Amniotic stem cell (primary cell): ENCODE measurements at places on chromosomes 3 and 15.

DNA sequence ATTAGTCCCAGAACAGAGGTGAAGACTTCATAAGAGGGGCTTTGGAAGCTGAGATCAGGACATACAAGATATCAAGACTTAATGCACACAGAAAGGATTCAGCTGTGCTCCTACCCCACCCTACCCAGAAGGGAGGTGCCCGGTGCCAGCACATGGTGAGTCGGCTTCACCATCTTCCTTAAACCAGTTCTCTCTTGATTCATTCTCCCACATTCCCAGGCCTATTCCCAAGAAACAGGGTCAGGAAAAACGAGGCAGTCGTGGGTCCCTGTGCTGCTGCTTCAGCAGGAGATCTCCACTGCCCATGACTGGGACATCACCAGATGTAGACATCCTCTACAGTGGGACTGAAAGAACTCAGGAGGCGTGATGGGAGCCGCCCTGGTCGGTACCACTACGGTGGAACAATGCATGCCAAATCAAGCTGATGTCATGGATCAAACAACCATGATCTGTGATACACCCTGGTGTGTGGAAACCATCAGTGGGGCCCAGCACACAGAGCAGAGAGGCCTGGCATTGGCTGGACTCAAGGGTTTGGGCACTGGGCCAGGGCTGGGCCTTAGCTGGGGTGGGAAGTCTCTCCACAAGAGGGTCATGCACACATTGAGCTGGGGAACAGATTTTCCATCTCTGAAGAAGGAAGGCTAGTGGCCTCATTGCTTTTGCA lies 41.9 kb downstream of the CCDC12 start:
- no peak for DNase-seq

DNA sequence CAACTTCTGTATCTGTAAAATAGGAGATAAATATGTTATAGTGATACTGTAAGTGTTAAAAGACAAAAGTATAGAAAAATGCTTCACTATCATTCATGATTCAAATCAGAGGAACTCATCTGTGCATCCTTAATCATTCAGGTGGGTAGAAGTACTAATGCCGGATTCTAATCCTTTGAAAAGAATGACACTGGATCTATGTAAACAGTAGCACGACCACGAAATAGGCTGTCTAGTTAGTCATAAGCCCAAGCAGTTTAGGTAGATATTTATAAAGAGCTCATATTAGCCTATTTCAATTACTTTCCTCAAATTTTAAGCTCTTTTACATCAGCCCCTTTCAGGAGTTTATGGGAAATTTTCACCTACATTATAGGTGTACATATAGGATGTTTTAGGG lies 437.9 kb downstream of the SOX2 start:
- DNase-seq = no peak

DNA sequence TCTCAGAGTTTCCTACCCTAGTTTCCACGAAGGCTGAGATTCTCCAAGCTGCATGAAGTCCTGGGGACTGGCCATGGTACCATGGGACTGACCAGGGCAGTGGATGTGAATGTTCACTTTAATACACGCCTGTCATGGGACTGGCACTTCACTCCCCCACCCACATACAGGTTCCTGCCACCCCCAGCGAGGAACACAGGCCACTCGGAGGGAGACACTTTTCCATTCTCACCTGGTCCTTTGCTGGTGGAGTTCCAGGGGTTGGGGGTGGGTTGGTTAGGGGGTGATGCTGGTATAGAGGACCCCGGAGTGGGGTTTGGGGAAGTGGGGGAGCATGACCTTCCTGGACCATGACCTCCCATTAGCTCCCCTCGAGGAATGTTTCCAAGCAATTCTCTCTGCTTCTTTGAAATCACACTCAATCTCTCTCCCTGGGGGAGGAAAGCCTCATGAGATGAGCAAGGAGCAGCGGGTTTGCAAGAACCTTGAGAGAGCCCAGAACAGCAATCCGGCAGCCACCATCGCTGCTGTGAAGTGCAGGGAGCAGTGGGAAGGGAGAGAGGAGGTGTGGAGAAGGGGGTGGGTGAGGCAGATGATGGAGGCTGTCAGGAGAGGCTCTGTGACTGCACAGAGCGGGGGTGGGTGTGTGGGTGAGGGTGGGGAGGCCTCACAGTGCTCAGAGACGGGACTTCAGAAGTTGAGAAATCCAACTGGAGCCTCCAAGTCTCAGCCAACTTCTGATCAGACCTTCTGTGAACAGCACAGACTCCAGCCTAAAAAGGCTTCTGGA lies 69.7 kb downstream of the ADCY5 start:
- DNase-seq = no peak

GRCh38 chr3:34078418-34078817 lies 280.0 kb downstream of the PDCD6IP start:
- DNase-seq = no peak

DNA sequence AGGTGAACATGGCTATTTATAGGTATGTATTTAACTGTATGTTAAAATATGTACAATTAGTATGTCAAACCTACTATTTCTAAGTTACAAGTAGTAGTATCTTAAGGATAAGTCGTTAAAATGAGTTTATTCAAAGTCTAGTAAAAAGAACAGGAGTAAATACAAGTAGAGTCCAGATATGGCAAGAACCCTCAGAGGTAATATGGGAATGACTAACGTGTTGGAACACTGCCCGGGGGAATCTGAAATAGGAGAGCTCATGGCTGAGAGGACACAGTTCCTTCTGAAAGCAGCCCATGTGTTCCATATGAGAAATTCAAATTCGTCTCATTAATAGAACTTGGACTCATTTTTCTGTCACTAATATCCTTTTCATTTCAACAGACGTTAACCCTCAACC lies 158.8 kb downstream of the CLSTN2 start:
- peak; percentile 46 for DNase-seq

DNA sequence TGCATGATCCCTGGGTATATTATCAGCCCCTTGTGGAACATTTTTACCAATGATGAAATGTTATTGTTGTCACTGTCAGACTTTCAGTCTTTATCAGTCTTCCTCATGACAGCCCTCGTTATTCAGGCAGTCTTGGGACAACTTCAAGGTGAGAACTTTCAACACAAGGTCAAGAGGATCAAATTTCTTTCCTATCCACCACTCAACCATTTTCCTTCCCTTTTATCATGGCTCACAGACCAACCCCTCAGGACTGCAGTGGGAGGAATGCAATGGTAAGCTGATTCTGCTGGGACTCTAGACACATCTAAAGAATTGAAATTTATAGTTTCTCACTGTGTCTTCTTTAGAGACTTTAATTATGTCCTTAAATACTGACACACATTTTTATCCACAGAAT lies 107.0 kb upstream of the LSAMP start:
- no peak for DNase-seq

GRCh38 chr15:63389902-63390670 lies 8.4 kb upstream of the CA12 start:
- no peak for DNase-seq

- DNase-seq = no peak
Observed at GRCh38 chr15:98865397-98866339, 141.9 kb downstream of the PGPEP1L start.

- DNase-seq = no peak
Observed at GRCh38 chr3:71575433-71575832, 8.1 kb downstream of the FOXP1 start.

DNA sequence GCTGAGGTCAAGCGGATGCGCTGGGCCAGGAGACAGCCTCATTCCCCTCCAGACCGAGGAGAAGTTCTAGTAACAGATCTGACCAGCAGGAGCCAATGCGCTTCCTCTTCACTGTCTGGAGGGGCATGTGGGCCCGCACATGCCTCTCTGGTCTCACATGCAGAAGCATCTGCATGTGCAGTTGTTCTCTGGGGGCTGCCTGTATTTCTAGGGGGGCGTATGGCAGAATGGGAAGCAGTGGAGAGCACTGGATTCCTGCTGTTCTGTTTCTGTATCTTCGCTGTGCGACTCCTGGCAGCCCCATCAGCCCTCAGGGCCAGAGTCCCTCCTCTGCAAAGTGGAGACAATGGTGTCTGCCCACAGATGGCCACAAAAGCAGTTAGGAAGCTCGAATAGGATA lies 170.4 kb upstream of the IQSEC1 start:
- no peak for DNase-seq

DNA sequence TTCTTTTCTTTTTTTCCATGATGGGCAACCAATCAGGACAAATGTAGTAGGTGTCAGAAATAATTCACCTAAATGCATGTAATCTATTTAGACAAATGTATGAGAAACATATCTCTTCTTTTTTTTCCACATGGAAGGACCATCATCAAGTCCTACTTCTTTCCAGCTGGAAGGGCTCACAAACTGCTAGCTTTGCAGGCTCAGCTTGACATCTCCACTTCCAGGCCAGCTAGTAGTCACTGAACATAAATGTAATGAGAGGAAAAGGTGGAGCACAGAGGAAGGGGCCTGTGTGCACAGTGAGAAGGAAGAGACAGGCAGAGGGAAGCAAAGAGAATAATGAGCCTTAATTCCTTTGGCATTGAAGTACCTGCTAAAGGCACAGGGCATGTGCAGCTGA lies 504.9 kb downstream of the MCTP2 start:
- no peak for DNase-seq

DNA sequence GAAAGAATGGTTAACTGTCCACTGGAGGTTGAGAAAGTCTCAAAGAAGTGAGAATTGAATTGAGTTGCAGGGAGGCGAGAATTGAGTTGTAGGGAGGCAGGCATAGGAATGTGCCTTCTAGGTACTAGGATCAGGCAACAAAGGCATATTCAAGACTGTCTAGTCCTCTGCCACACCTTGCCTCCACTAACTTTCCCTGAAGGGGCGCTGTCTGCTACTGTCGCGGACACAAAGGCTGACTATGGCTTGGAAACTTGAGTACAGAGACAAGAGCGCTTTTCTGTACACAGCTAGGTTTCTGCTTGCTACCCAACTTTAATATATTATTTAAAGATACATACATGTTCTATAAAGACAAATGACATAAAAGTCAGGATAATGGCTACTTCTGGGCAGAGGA lies 10.4 kb upstream of the FBXL22 start:
- DNase-seq = no peak

DNA sequence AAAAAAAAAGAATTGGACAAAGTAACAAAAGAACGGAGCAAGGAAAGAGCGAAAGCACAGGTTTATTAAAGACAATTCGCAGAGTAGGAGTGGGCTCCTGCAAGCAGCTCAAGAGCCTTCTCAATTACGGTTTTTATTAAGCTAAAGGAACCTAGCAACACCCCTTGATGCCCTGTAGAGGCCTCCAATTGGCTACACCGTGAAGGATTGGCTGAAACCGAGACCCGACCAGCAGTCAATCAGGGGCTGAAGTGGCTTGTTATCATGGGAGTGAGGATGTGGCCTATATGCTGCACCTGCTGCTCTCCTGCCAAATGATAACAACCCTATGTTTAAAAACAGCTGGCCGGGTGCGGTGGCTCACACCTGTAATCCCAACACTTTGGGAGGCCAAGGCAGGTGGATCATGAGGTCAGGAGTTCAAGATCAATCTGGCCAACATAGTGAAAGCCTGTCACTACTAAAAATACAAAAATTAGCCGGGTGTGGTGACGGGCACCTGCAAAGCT lies 20.4 kb upstream of the AP3B2 start:
- DNase-seq = no peak

DNA sequence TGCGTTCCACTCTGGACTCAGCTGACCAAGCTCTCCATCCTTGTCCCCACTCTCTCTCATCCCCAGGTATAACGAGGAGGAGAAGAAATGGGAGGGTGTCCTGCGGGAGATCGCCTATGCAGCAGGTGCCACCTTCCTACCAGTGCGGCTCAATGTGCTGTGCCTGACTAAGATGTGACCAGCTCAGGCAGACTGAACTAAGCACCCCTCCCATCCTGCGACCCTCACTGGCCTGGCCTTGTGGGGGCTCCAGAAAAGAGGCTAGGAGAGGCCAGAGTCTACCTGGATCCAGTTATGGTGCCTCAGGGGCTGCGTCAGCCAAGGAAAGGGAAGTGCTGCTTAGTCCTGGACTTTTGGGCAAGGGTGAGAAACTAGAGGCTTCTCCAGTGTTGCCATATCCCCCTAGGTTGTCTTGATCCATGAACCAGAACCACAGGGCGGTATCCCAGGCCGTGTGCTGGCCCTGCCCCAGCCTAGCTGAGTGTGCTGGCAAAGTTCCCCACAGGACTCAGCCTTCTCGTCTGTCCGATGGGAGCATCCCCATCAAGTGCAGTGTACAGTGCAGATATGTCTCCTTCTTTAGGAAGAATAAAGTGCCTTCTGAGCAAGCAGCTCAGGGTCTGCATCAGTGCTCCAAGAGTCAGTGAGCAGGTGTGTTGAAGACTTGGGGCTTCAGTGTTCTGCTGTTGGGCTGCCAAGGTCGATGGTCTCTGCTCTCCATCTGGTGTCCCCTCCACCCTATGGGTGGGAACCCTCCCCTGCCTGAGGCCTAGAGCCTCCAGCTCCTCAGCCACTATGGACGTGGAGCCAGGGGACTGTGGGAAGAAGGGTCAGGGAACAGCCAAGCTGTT lies 6.7 kb downstream of the KLHL40 start:
- no peak for DNase-seq

DNA sequence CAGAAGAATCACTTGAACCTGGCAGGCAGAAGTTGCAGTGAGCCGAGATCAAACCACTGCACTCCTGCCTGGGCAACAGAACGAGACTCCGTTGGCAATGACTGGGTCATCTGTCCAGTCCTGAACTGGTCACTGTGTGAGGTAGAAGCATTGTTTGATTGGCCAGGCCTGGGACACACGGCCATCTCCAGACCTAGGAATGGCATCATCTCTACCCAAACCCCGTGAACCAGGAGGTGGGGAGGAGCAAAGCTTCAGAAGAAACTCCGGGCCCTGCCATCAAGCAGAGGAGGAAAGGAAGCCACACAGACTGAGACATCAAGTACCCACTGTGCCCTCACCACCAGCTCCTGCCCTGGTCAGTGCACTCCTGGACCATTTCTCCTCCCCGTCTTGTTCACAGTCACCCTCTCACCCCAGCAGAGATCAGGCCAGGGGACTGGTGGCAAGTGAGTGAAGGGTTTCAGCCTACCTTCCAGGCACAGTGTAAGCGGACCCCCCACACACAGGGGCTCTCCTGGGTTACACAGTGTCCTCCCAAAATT lies 31.6 kb downstream of the GOLGA6L2 start:
- DNase-seq = no peak

DNA sequence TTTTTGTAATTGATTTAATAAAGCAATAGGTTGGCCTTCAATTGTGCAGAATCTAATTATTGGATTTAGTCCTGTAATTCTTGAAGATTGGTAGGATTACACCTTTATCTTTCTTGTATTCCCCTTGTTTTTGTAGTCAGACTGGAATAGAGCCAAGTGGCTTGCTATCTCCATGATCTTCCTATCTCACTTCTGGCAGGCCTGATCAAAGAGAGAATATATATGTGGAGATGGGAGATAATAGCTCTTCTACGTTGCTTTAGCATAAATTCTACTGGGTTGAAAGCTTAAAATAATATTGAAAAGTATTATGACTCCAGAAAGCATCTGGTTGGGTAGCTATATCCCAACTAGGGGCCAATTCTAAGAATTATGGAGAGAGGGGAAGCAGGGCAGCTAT lies 16.9 kb upstream of the IFT57 start:
- DNase-seq = no peak

DNA sequence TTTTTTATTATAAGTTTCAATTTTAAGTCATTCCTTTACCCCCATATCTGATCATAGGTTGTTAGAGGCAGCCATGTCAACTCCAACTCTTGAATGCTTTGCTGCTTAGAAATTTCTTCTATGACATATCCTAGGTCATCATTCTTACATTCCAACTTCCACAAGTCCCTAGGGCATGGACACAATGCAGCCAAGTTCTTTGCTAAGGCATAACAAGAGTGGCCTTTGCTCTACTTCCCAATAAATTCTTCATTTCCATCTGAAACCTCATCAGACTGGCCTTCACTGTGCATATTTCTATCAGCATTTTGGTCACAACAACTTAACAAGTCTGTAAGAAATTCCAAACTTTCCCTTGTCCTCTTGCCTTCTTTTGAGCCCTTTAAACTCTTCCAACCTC lies 28.5 kb downstream of the TRIM42 start:
- DNase-seq = no peak
